ENCODE measurements at places on chromosomes 16 and 17.

DNA sequence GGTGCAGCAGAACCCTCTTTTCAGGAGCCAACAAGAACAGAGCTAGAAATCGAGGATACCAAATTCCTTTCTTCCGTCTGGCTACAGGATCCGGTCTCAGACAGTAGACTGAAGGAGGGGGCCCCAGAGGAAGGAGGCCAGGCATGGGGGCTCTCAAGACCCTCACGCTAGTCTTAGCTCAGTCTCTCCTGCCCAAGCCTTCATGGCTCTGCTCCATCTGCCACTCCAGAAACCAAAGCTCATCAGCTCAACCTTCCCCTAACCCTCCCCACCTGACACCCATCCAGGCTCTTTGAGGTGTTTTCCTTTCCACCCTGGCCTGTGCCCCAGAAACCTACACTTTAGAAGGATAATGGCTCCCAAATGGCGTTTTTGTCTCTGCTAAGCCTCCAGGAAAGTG is 6.2 kb upstream of the TMEM92 start:
- no peak for DNase-seq

- DNase-seq = peak; percentile 46
Measured at GRCh38 chr17:76848670-76849069, 19.5 kb upstream of the MGAT5B start.

- DNase-seq = no peak
Measured at GRCh38 chr17:35404360-35404759, 27.9 kb downstream of the SLFN12 start.

GRCh38 chr16:74700438-74701225 is at the start of gene MLKL:
Gene MLKL, minus strand, starts transcription at chr16:74700862. Its CDS starts 5,105 bp downstream, at chr16:74695757.
- no peak for DNase-seq

GRCh38 chr16:88473666-88474534 is 20.8 kb downstream of the ZFPM1 start:
- DNase-seq = no peak

GRCh38 chr17:44942456-44942855 is 5.1 kb downstream of the KIF18B start:
- DNase-seq = no peak

- no peak for DNase-seq
Measured at GRCh38 chr17:79821331-79822095, 17.7 kb downstream of the CBX4 start.

DNA sequence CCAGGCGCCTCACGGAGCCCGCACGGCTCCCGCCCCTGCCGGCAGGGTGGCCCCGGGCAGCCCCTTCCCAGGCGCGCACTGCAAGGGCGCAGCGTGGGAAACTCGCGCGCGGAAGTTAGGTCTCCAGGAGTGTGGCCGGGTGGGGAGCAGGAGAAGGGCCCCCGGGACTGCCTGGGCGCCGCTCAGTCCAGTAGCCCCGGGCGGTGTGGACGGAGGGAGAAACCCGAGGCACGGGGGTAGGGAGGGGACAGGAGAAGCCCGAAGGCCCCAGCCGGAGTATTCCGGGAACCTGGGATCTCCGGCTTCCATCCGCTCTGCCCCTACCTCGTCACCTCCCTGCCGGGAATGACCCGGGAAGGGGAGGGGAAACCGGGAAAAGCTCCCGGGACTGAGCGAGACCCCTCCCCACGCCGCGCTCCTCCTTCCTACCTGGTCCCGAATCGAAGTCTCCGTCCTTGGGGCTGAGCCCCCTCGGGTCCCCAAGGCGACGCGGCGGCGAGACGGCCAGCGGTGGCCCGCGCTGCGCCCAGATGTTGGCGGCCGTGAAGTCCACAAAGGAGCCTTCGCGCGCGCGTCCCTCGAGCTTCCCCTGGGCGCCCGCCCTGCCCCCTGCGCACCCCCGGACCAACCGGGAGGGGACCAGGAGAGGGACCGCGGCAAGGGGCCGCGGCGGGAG is 418 bp downstream of the SOCS3 start:
- no peak for DNase-seq

GRCh38 chr16:28823291-28823872 is 583 bp downstream of the ATXN2L start:
- DNase-seq = no peak

All from liver (tissue), 10 donors.